ENCODE measurements at places on chromosomes 7 and 10. TPM values are rescaled to one million over a fixed set of nuclear protein-coding genes. Genes with fewer than 3 reads are reported as not detected.

The PRLHR gene
- polyA plus RNA-seq: not detected

The CYP2W1 gene
- not detected for polyA plus RNA-seq

The HOXA9 gene
- 1.1 TPM for polyA plus RNA-seq

The IQUB gene
- 0.20 TPM for polyA plus RNA-seq

The RTKN2 gene
- polyA plus RNA-seq: 1.6 TPM

The PTN gene
- 169 TPM for polyA plus RNA-seq

The SDK1 gene
- polyA plus RNA-seq: 62.9 TPM

Measured in brain (organoid and tissue), 16 donors.